Tibial nerve (tissue), 4 donors: ENCODE measurements at places on chromosomes 2 and 18. TPM values are rescaled to one million over a fixed set of nuclear protein-coding genes. Genes with fewer than 3 reads are reported as not detected.
A peak's percentile ranks its signal among the peaks of the same experiment; 100 is the strongest.

DNA sequence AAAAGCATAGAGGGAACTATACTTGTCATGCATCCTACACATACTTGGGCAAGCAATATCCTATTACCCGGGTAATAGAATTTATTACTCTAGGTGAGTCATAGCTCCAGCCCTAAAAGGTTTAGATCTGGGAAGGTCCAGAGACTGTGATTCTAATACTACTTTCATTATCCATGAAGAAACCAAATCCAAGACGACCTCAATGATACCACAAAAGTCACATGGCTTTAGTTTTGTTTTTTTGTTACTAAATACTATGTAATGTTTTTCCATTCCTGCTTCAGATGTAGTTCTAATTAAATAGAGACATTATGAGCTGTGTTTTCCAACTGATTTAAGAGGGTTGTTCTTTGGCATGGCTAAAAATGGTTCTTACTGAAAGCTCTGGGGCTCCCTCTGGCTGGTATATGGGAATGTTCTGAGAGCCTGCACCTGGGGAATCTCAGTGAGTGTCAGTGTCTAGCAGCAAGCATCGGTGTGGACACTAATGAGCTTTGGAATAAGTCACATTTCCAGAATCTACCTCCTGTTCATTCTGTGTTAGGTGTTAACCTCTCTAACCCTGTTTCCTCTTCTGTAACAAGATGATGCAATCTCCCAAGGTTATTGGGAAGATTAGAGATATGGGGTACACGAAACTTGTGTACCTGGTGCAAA is 20.5 kb upstream of the IL1RL2 start:
- no peak for DNase-seq

DNA sequence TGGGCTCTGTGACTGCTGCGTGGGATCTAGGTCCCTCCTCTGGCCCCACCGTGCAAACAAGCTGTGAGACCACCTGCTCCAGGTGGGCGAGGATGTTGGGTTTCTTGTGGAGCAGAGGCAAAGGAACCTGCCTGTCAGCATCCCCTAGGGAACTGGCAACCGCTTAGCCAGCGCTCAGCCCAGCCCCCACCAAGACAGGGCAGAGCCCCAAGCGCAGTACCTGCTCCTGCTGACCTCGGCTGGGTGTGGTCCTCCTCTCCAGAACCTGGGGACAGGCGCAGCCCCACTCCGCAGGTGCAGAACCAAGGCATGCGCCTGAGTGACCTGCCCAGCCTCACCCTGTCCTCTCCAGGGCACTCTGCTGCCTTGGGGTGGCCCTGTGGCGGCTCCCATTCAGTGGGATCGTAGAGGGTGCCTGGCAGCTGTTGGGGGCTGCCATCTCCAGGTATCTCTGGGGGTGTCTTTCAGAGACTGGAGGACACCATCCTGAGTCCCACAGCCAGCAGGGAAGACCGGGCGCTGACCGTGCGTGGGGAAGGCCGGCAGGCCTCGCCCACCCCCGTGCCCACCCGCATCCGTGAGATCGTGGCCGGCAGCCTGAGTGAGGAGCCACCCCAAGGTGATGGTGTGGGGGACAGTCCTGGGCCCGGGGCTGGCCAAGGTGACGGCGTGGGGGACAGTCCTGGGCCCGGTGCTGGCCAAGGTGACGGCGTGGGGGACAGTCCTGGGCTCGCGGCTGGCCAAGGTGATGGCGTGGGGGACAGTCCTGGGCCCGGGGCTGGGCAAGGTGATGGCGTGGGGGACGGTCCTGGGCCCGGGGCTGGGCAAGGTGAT is 12.3 kb downstream of the CROCC2 start:
- DNase-seq, result peak; percentile 10

- DNase-seq, result no peak
Observed at GRCh38 chr2:142082368-142082767, 48.4 kb downstream of the LRP1B start.

Gene XDH
- not detected for total RNA-seq

DNA sequence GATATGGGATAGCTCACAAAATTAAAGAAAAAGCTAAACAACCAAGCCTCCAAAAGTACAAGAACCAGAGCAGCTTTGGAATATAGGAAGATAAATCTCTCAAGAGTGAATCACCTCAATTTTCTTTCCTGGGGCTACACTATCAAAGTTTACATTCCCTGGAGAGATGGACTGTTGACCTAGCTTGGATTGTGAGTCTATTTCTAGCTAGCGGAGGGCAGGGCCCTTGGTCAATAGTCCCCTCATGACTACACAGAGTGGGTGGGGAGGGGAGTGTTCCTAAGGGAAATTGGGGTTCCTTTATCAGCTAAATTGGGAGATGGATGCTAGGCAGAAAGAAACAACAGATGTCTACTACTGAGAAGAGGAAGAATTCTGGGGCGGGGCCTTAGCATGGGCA is 29.9 kb upstream of the EIF2AK3 start:
- no peak for DNase-seq

DNA sequence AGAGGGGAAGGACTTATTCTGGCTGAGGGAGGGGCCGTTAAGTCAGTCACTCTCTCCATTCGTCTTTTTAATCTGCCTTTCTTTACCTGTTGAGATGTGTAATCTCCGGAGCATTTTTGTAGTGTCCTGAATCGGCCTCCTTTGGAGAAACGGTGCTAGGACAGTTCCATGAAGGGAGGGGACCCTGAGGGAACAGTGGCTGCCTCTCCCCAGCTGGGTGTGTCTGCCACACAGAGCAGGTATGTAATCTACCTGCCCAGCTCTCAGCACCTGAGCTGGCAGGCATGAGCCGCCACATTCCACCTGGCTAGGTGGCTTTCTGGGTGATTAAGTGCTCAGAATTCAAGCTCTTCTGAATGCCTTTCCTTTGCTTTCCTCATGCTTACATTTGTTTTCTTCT is 131.2 kb downstream of the WDSUB1 start:
- DNase-seq, result no peak

DNA sequence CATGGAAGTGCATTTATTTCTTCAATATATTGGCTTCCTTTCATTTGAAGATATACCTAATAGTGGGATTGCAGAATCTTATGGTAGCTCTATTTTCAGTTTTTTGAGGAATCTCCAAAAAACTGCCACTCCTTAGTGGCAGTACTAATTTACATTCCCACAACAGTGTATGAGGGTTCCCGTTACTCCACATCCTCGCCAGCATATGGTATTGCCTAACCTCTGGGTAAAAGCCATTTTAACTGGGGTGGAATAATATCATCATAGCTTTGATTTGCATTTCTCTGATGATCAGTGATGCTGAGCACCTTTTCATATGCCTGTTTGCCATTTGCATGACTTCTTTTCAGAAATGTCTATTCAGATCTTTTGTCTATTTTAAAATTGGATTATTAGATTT is 471.9 kb upstream of the UBE2E3 start:
- no peak for DNase-seq

DNA sequence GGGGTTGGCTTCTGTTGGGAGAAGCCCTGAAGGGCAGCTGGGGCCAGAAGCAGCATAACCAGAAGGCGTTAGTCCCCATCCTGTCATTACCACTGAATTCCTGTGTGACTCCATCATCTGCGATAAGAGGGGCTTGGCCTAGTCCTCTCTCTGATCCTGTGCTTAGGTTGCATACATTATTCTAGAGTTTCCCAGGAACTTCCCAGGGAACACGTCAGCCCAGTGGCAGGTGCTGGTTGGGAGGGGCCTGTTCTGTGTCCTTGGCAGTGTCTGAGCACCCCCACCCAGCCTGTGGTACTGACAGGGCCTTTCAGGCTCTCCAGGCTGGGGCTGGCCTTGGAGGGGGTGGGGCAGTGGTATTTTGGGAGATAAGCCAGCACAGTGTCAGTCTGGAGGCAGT is 4.5 kb upstream of the TOGARAM2 start:
- DNase-seq, result no peak

- DNase-seq, result peak; percentile 11
Observed at GRCh38 chr2:206084870-206085741, 868 bp downstream of the INO80D start.

DNA sequence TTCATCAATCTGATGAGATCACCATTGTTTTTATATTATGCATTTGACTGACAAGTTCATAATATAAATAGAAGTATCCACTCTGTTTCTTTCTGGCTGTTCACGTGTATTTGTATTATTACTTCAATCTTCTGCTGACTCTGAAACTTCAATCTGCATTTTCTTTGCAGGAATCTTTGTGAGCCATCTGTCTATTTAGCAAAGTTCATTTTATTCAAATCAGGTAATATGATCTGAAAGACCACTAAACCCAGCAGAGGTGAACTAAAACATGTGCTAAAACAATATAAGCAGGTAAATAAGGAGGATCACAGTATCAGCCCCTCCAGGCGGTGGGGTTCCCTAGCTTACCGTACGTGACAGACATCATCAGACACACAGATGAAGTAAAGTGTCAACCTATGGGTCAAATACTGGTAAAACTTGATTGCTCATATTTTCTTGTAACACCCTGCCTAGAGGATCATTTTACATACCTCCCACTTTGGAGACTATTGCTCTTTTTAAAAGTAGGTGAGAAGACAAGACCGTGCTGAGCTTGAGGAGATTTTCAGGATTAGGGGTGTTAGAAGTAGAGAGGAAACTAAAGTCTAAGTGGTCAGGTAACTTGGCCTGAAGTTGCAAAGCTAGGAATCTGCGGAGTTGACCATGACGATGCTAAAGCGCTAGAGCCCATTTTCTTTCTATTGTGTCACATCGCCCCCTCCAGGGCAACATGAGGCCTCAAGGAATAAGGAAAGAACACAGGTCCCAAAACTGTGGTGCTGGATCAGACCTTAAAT is 9.0 kb downstream of the DTNB start:
- peak; percentile 25 for DNase-seq

GRCh38 chr2:160730296-160730995 is 236.8 kb upstream of the RBMS1 start:
- no peak for DNase-seq

GRCh38 chr2:143808166-143808565 is 678.9 kb downstream of the ARHGAP15 start:
- DNase-seq, result no peak

GRCh38 chr2:8546612-8547283 is 135.1 kb upstream of the ID2 start:
- no peak for DNase-seq
